Fibroblast of lung (primary cell): ENCODE measurements at places on chromosomes 3 and 15. TPM values are rescaled to one million over a fixed set of nuclear protein-coding genes. Genes with fewer than 3 reads are reported as not detected.
A peak's percentile ranks its signal among the peaks of the same experiment; 100 is the strongest.

The DNAH12 gene
- under 0.01 and 0.17 TPM in 2 replicates for total RNA-seq

The TGM4 gene
- total RNA-seq: not detected in 2 replicates

- H3K27me3 ChIP-seq: no peaks in the 10 kb centered on the region
- DNase-seq: no peak
- no peaks in the 10 kb centered on the region for H3K36me3 ChIP-seq
- peaks cover 16% of the 10 kb centered on the region for H3K4me1 ChIP-seq
- no peak overlapping the region for H3K27ac ChIP-seq
These were observed 52.7 kb downstream of the CHST2 start for GRCh38 chr3:143172062-143172794.

DNA sequence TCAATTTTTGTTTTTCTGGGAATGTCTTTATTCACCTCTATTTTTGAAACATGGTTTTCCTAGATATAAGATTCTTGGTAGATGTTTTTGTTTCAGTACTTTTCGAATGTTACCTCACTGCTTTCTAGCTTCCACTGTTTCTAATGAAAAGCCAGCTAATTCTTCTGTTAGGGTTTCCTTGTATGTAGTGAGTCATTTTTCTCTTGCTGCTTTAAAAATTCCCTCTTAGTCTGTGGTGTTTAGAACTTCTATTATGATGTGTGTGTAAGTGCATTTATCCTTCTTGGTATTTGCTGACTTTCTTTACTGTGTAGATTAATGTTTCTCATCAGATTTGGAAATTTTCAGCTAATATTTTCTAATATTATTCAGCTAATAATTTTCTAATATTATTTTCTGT is 151.1 kb upstream of the OSTN start:
- no peaks in the 10 kb centered on the region for H3K4me1 ChIP-seq
- H3K27ac ChIP-seq: no peak overlapping the region
- no peak overlapping the region for H3K4me3 ChIP-seq
- H3K27me3 ChIP-seq: no peaks in the 10 kb centered on the region
- peak; percentile 3 for DNase-seq
- H3K36me3 ChIP-seq: no peaks in the 10 kb centered on the region

DNA sequence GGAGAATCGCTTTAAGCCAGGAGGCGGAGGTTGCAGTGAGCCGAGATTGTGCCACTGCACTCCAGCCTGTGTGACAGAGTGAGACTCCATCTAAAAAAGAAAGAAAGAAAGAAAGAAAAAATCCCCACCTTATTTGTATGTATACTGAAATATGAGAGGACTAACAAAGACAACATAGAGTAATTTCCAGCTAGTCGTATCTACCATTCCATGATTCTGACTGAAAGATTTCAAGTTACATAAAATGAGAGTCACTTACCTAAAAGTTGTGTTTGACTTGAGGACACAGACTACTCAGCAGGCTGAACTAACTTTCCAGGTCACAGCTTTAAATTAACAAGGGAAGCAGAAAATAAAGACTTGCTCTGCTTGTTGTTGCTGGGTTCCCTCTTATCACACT is 18.8 kb upstream of the PRKCI start:
- no peaks in the 10 kb centered on the region for H3K36me3 ChIP-seq
- no peak for DNase-seq
- H3K27me3 ChIP-seq: no peaks in the 10 kb centered on the region
- no peaks in the 10 kb centered on the region for H3K4me1 ChIP-seq
- no peak overlapping the region for H3K4me3 ChIP-seq

GRCh38 chr3:194380326-194380725 is 10.8 kb upstream of the LRRC15 start:
- H3K4me1 ChIP-seq: no peaks in the 10 kb centered on the region
- no peak for DNase-seq
- no peak overlapping the region for H3K4me3 ChIP-seq

DNA sequence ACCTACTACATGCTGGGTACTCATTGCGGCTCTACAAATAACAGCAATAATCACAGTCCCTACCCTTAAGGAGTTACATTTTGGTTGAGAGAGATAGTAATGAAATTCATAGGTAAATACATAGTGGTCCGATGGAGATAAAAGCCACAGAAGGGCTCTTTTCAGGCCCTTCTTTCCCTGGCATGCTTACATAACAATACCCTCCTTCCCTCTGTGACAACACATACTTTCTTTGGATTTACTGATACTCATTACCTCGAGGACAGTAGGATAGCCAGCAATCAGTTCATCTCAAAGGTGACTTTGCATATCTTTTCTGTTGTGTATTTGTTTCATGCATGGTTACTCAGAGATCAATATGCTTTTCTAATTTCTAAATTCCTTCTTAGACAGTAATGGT is 54.5 kb downstream of the HSPBAP1 start:
- no peak overlapping the region for H3K27ac ChIP-seq
- no peaks in the 10 kb centered on the region for H3K36me3 ChIP-seq
- DNase-seq: no peak
- no peak overlapping the region for H3K4me3 ChIP-seq
- no peaks in the 10 kb centered on the region for H3K27me3 ChIP-seq

GRCh38 chr3:196051282-196052076 is 30.4 kb downstream of the TFRC start:
- H3K4me1 ChIP-seq: no peaks in the 10 kb centered on the region
- peaks cover 10% of the 10 kb centered on the region for H3K36me3 ChIP-seq
- H3K27ac ChIP-seq: no peak overlapping the region
- H3K27me3 ChIP-seq: no peaks in the 10 kb centered on the region
- no peak for DNase-seq
